ENCODE measurements at places on chromosomes 11 and 22.

GRCh38 chr11:73854680-73855079 is 22.0 kb downstream of the COA4 start:
- no peak for DNase-seq

DNA sequence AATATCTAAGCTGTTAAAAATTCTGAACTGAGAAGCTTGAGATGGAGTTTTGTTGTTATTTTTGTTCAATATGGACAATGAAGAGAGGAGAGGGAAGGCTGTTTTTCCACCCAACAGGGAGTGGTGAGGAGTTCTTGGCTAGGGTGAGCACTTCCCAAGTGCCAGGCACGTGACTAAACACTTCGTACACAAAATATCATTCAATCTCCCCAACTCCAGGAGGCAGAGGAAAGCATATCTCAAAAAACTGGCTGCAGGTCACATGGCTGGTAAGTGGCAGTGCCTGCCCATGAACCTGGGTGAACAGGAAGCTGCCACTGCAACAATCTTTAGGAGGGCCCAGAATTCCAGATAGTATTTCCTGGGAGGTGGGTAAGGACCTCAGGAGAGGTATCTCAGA is 11.6 kb downstream of the ELF5 start:
- DNase-seq: no peak

- DNase-seq: no peak
These were observed 303.3 kb downstream of the BRD1 start for GRCh38 chr22:49524362-49524761.

- DNase-seq: no peak
These were observed 764.8 kb upstream of the FAT3 start for GRCh38 chr11:91459840-91460239.

DNA sequence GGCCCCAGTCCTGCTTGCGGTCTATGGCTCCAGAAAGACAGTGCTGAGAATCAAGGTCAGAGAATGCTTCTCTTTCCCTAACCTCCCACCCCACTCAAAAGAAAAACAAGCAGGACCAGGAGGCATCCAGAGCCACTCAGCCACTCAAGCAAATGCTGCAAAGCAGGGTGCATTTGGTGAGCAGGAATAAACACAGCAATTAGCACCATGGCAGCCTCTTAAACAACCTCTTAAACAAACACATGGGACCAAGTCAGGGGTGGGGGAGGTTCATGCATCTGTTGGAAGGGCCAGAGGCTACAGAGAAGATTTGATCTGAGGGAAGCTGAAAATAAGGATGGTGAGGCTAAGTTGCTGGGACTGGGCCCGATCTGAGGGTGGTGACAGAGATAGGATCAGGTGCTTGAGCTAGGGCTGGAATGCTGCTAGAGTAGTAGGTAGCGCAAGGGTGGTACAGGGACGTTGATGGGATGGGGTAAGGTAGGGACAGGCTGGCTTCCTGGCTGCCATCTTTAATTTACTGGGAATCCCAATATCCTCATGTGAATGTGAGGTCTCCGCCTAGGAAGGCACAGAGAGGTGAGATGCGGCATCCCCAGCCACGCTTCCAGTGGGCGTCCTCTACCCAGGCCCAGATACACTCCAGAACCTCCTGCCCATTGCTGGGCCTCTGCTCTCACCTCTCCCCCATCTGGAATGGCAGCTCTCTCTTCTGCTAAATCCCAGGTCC is 26.6 kb upstream of the LMO1 start:
- DNase-seq: no peak

DNA sequence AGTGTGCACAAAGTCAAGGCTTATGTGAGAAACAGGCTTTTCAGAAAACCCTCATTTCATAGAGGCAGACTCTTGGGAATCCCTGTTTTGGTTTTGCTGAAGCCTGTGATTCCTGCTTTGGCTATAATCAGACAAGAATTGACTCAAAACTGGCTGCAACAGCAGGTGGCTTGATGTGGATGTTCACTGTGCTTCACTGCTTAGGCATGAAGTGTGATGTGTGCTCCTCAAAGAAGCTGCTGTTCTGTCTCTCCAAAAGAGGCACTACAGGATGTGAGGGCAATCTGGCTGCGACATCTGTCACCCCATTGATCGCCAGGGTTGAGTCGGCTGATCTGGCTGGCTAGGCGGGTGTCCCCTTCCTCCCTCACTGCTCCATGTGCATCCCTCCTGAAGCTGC is 103.5 kb downstream of the C11orf58 start:
- DNase-seq: no peak

- DNase-seq: no peak
These were observed 67.8 kb upstream of the DDI1 start for GRCh38 chr11:103968685-103969084.

- DNase-seq: no peak
These were observed 10.0 kb downstream of the SBF2 start for GRCh38 chr11:10283991-10284390.

All from right kidney (tissue), 9 donors.